CD4-positive, alpha-beta T cell treated with Interleukin-6 for 4 hours (primary cell): ENCODE measurements at places on chromosomes 6 and 20.

GRCh38 chr6:1986454-1987243 is 258.8 kb downstream of the GMDS start:
- DNase-seq = no peak

- DNase-seq = peak; percentile 50
These were observed 10.1 kb upstream of the ZNF337 start for GRCh38 chr20:25706793-25707192.

DNA sequence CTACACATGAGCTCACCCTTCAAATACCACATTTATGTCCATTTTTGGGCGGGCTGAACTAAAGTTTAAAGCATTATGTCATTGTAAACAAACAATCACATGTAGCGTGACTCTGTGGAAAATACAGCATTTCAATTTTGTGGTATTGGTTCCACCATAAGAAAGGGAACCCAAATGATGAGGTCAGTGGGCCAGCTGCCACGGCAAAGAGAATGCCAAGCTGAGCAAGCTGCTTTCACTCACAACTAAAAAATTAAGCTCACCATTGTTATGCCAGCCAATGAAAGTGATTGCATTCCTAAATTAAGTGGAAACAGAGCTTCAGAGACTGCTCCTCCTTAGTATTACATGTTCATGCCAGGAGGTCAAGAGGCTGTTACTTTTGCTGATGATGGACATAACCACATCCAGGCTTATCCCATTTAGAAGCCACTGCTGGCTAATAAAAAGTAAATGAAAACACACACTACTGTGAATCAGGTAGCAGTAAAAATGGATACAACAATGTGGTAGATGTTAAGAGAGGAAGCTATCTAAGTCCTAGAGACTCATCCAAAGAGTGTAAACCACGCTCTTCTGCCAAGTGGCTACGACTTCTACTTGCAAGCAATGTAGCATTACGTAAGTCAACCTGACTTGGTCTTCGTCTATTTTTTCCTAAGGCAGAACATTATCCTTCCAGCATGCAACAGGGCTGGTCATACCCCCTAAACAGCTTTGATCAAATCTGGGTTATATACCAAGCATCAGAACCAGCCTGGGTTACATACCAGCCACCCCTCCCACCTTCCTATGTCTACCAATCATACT is 164.8 kb downstream of the BACH2 start:
- DNase-seq = no peak

GRCh38 chr6:121641158-121641557 is 205.7 kb downstream of the GJA1 start:
- no peak for DNase-seq

DNA sequence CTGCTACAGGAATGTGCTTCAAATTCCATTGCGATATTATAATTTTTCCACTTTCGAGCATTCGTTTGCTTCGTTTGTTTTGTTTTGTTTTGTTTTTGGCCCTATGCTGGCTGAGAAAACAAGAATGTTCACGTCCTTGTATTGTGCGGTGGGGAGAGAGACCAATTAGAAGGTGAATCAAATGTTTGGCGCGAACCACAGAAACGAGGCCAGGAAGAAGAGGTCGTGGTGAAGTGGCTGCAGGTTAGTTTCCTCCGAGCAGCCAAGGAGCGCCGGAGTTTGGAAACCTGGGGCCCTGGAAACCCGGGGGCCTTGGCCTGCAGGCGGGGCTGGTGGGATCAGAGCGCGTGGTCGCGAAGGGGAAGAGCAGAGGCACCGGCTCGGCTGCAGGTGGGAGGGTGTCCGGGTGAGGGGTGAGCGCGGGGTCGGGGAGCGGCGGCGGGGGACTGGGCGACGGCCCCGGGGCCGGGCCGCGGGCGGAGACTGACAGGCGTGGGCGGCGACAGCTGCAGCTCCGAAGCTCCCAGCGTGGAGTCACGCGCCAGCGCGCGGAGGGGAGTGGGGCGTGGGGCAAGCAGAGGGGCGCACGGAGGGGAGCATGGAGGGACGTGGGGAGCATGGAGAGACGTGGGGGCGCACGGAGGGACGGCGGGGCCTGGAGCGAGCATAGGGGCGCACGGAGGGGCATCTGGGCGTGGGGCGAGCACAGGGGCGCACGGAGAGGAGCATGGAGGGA is 141.5 kb upstream of the PDE10A start:
- DNase-seq = no peak

- DNase-seq = no peak
These were observed 14.0 kb downstream of the EPB41L2 start for GRCh38 chr6:131048933-131049515.
